ENCODE measurements at places on chromosomes 12 and 14.

DNA sequence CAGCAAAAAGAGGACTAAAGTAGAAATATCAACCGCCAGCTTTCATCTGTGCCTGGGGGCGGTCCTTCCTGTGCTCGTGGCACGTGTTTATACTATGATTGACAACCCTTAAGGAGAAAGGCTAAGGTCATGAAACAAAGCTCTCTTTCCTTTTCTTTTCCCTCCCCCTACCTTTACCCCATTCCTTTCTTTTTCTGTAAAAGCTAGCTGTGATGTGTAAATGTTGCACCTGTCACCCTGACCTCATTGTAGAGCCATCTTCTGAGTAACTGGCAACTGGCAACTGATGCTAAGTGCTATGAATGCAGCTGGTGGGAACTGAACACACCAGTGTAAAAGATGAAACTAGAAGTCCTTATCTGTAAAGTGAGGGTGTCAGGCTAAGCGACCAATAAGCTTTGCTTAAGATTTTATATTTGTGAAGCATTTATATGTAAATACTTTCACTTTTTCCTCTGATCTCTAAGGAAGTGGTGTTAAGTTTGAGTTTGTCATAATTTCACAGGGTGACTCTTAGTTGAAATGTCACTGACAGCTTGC, 102.8 kb upstream of the BCAT1 start:
- DNase-seq, result peak; percentile 20

GRCh38 chr14:33996462-33996861, 45.6 kb upstream of the EGLN3 start:
- DNase-seq, result no peak

DNA sequence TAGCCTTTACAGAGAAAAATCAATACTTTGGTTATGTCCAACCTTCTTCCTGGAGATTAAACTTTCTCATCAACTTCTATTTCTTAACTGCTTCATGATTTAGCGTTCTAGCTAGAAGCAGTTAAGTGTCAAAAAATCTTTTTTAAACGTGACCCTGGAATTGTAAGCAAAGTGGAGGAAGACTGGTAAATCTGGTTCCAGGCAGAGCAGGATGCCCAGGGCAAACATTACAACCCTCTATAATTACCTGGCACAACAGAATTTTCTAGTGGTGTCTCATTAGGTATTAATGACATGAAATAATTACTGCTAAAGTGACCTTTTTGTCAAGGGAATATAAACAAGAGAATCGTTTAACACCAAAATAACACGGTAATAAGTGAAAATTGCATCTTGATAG, 320.8 kb downstream of the MED13L start:
- DNase-seq, result no peak

- DNase-seq, result no peak
Measured at GRCh38 chr14:74634964-74635363, 22.9 kb upstream of the LTBP2 start.

DNA sequence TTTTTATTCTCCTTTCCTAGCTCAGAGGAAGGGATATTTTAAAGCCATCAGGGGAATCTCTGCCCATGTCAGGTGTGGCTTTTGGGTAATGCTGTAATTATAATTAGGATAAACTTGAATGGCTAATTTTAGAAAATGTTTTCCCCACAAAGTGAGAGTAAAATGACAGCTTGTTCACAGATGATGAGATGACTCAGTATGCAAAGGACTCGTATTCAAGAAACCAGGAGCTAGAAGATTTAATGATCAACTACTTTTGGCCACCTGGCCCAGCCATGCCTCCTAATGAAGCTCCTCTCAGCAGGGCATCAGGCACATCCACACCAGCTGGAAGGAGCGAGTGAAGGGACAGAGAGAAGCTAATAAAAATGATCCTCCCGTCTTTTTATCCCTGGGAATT, 29.0 kb upstream of the PLEKHG7 start:
- no peak for DNase-seq

DNA sequence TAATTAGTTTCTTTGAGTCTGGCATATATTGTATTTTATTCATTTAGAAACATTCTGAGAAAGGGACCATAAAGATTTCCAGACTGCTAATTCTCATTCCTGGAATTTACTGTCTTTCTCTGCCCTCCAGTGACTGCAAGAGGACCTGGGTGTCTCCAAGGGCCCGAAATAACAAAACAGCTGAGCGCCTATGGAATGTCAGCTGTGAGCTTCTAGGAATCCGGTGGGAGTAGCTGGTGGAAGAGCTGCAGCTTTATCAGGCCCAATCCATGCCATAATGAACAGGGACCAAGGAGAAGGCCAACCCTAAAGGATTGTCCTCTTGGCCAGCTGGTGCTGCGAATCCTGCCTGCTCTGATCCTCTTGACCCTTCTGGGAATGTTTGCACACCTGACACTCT, 31.9 kb downstream of the RDH12 start:
- DNase-seq, result no peak

- no peak for DNase-seq
Measured at GRCh38 chr14:101134851-101135433, 231.4 kb upstream of the RTL1 start.

DNA sequence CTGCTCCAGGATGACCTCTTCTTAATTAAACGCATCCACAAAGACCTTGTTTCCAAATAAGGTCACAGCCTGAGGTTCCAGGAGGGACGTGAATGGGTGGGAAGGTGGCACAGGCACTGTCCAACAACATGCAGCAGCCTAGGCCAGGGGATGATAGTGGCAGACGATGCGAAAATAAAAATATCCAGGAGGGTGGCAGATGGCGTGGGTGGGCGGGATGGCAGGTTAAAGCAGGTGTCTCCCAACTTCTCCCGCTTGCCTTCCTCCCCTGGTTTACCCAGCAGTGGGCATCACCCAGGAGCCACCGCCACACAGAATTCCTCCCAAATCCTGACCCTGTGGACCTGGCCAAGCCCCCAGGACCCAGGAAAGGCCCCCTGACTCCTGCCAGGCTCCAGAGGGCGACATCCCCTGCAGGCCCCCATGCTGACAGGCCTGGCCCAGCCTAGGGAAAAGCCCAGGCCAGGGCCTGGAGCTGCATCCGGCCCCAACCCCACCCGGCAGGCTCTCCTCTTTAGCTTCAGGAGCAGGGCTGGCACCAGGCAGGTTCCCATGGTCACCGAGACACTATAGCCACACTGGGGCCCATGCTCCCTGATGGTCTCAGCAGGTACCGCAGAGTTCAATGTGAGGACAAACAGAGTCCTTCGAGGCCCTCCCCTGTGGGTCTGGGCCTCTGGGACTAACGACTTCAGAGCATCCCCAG, 9.7 kb downstream of the NCOR2 start:
- DNase-seq, result no peak

GRCh38 chr12:108890208-108890607, 10.3 kb downstream of the DAO start:
- no peak for DNase-seq

GRCh38 chr12:39443929-39444209, 949 bp upstream of the KIF21A start:
- DNase-seq, result no peak

DNA sequence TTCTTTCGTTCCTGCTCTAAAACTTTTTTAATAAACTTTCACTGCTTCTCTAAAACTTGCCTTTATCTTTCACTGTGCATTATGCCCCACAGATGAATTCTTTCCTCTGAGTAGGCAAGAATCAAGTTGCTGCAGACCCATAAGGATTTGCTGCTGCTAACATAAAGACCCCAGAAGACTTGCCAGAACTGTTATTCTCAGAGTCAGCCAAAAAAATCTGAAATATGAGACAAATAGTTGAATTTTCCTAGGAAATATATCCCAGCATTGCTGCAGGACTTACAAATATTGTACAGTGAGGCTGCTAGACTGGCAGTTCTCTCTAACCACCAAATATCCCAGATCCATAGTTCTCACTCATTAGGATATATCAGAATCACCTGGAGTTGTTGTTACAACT, 349.1 kb upstream of the FLRT2 start:
- DNase-seq, result no peak

- no peak for DNase-seq
Measured at GRCh38 chr14:80570930-80571298, 359.6 kb upstream of the DIO2 start.

- no peak for DNase-seq
Measured at GRCh38 chr12:131116468-131117117, 162.9 kb downstream of the ADGRD1 start.

DNA sequence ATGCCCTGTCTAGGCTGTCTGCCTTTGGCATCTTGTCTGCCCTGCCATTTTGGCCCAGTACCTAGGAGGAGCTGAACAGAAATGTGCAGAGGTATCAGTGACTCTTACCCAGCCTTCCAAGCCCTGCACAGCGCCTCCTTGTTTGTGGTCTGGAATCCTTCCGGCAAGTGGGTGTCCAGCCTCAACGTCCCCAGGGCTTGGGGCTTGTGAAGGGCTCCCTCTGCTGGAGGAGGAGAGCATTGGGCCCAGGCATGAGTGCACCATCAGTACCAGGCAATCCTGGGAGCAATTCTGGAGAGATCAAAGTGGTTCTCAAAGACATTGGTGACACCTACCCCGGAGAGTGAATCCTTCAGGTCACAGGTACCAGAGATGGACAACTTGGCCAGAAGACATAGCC, 2.4 kb upstream of the TCL1B start:
- DNase-seq, result peak; percentile 2

GRCh38 chr12:79895071-79895470, 39.8 kb downstream of the PPP1R12A start:
- no peak for DNase-seq

DNA sequence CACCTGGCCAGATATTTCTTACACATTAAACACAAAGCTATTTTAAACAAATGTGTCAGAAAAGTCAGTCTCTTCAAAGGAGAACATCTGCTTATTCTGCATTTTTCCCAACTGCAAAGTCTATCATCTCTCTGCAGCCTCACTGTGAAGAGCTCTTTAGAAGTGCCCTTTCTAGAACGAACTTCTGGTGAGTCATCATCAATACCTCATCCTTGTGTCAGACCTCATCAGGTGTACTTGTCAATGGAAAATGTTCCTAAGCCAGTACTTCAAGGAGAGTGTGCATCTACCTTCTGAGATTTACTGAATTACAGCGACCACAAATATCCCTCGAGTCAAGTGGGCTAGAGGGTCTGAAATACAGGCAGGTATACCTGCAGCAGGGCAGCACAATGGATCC, 457.3 kb downstream of the LRIG3 start:
- DNase-seq, result no peak

DNA sequence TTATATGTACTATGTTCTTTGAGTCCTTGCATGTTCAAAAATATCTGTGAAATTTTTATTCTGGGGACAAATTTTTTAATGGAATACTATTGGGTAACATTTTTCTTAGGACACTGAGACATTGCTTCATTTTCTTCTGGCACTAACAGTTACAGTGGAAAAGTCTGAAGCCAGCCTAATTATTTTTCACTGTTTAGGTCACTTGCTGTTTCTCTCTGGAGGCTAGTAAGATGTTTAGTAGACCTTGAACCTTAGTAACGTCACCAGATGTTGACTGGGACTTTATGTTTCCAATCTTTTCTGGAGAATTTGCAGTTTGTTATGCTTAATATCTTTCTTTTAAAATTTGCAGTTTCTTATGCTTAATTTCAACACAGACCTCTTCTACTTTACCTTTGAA, 12.3 kb upstream of the EPYC start:
- no peak for DNase-seq
